ENCODE measurements at places on chromosomes 11 and 22. TPM values are rescaled to one million over a fixed set of nuclear protein-coding genes. Genes with fewer than 3 reads are reported as not detected.
A peak's percentile ranks its signal among the peaks of the same experiment; 100 is the strongest.

DNA sequence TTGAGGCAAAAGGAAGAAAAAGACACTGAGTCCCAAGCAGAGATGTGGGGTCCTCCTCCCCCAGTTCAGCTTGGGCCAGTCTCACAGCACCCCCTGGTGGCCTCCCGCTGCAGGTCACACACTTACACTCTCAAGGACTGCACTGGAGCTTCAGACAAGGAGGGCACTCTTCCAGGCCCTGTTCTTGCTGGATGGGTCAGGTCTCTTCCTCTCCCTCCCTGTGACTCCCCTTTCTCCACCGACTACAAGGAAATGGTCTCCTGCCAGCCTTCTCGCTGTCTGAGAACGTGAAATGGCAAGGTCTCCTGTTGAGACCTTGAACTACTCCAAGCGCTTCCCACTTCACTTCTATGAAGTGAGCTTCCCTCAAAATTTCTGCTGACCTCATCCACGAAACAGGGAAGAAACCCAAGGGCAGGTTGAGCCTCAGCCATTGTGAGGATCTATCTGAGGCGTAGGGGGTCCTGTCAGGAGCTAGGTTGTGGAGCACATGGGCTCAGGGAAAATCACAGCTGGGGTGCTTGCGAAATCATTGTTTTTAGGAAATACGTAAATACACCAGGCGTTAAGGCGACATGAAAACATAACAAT, 11.2 kb upstream of the IGLL1 start:
- DNase-seq, result no peak

DNA sequence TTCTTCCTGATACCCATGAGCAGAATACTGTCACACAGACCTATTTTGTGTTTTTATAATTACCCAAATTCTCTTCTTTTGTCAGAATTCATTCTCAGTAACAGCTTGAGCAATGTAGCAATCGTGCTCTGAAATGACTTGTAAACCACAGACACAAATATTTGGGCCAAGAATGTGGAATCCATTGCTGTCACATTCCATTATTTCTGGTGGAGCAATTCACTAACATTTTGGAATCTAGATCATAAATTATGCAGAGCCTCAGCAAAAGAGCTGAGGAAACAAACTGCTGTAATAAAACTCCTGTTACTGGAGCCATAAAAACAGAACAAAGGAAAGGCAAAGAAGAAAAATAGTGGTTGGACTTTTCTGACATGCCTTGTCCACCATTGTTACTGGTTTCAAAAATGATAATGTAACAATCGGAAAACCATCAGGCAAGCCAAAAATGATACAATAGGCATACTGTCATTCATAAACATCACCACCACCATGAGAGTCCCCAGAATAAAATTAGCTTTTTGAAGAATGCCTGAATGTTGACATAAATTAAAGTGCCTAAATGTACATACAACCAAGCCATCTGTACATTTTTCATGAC, 223.4 kb upstream of the PITPNB start:
- DNase-seq, result peak; percentile 61

CDC42BPG gene
- polyA plus RNA-seq, result 0.91 TPM

GRCh38 chr11:30155428-30155827, 75.4 kb upstream of the FSHB start:
- no peak for DNase-seq

DNA sequence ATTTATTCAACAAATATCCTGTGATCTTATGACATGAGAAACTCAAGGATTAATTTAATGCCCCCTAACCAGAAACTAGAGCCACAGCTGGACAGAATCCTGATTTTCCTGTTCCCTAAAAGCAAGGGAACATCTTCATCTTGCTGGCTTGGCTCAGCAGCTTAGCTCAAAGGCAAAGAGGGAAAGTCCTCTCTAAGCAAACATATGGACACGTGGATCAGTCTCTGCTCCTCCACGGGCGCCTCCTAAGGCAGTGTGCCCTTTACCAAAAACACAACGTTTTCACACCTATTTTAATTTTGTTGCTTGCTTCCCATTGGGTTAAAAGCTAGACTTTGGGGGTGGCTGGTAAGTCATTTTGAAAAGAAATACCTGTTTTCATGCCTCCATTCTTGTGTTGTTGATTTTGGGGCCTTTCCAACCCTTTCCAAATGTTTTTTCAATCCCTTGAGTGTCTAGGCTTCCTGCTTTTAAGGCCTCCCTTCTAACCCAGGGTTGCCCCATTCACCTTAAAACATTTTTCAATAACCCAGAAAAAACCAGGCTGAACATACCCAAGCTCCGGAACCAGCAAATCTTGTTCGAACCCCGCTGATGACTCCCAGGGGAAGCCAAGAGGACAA, 15.5 kb downstream of the SLC1A2 start:
- DNase-seq, result no peak

GRCh38 chr11:33892906-33893594, 1.2 kb upstream of the LMO2 start:
- no peak for DNase-seq

- no peak for DNase-seq
Observed at GRCh38 chr11:112345706-112346105, 85.0 kb upstream of the PLET1 start.

GRCh38 chr11:78806214-78807004, 231.7 kb upstream of the NARS2 start:
- no peak for DNase-seq

GRCh38 chr11:101456812-101457211, 127.0 kb downstream of the TRPC6 start:
- no peak for DNase-seq

FBLN1 gene
- polyA plus RNA-seq, result 135 TPM

DNA sequence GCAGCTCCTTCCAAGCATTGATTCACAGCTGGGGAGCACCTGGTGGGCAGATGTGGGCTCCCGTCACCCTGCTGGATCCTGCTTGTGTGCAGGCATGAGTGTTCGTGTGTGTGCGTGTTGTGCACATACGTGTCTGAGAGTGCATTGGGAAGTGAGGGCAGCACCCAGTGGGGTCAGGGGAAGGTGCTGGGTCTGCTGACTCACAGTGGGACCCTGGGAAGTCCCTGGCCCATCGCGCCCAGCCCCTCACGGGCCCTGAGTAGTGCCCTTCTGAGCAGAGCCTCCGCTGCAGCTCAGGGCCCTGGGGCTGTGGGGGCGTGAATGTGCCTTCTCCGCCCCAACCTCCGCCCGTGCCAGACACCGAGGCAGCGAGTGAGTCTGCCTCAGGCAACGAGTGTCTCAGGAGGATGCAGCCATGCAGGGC, 36.8 kb downstream of the WNT11 start:
- DNase-seq, result no peak

Data from forelimb muscle (tissue), 1 donor.